ENCODE measurements at places on chromosomes 4 and X.

- no peak for DNase-seq
These were observed 166.5 kb downstream of the MAML3 start for GRCh38 chr4:139987502-139987850.

GRCh38 chr4:69910016-69910782, 20.7 kb upstream of the CSN1S1 start:
- no peak for DNase-seq

DNA sequence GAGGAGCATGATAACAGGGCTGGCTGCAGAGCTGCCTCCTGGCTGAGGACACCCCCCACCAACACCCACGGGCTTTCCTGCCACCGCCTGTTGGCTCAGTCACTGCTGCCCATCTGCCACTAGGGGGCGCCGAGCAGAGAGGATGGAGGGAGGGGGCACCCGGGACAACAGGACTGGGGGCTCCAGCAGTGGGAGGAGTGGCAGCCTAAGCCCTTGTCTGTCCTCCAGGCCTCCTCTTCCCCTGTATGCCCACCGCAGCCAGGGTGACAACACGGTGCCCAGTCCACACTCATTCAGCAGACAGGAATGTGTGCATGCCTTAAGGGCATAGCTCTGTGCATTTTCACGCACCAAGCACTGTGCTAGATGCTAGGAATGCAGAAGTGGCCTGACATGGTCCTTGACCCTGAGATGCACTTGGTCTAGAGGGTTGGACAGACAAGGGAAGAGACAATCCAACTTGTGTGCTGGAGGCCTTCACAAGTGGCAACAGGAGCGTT, 149.9 kb downstream of the AMMECR1 start:
- peak; percentile 80 for DNase-seq

- no peak for DNase-seq
These were observed 191.7 kb upstream of the EPHA5 start for GRCh38 chr4:65861993-65862392.

- peak; percentile 32 for DNase-seq
These were observed at the start of gene TEC for GRCh38 chr4:48268956-48269860. TSS of gene TEC (minus strand) at chr4:48269838. CDS start at chr4:48228614, 41,224 bp downstream.

DNA sequence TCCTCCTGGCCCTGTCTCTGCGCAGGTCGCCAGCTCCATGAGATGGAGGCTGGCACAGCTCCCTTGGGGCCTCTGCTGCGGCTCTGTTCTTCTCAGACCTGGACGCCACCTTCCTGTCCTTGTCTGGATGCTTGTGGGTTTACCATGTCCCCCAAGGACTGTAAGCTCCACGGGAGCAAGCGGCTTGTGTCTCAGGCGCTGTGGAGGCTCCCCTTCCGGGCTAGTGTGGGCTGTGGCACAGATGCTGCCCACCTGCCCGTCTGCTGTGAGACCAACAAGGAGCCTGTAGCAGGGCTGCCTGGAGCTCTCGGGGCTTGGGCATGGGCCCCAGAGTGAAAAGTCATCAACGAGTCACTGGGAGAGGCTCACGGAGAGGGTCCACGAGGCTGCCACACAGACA, 25.2 kb downstream of the NAT8L start:
- no peak for DNase-seq

- no peak for DNase-seq
These were observed 44.6 kb upstream of the TRPC5OS start for GRCh38 chrX:111831343-111831742.

DNA sequence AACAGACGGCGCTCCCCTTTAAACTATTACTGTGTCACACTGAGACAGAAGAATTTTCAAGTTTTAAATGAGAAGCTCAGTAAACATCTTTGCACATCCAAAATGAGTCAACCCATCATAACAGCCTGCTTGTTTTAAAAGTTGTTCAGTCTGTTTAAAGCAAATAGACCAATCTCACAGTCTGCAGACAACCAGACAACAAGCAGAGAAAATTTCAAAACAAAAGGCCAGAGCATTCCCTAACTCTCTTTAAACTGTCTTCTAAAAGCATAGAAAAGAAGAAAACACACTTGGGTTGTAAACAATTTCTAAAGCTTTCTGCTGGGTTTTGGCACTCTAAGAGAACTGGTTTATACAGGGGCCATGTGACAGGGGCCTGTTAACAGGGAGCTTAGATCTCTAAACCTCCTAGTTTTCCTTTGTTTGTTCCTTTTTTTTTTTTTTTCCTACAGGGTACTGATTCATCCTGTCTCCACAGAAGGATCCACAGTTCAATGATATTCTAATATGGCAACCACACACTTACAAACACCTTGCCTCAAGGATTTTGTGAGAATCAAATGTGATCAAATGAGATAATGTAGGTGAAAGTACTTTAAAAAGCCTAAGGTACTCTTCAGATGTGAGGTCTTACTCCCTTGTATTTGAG, 100.8 kb upstream of the MAML3 start:
- DNase-seq: no peak

GRCh38 chr4:37762294-37762990, 64.0 kb upstream of the PGM2 start:
- DNase-seq: no peak

DNA sequence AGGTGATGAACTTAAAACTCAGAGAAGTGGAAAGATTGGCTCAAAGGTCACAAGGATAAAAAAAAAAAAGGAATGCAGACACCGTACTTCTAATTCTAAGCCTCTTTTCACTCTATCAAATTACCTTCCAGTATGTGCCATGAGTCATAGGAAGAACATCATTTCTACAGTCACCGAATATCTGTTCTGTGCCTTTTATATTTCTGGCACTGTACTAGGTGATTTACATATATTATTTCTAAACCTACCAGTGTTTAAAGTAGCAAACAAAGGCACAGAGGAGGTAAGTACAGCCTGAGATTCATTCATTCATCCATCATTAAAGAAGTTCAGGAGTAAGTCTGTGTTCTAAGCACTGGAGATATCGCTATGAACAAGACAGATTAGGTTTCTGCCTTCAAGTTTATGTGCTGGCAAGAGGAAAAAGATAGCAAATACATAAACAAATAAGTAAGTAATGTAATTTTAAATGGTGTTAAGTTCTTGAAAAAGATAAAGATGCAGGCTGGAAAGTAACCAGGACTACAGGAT, 65.3 kb downstream of the PALLD start:
- no peak for DNase-seq

DNA sequence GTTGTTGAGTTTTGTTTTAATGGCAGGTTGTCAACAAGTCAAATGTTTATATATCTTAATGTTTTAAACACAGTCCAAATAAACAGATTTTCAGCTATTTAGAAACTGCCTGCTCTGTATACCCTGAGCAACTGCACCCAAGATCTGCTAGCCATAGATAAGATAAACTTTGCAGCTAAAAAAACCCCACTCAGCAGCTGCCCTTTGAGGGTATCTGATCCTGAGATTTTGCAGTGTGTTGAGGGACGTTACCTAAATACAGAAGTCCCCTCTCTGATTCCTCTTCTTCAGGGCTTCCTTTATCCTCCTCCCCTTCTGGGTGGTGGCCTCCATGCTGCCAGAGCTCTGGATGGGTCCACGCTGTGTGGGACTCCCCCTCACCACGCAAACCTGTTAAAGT, 11.0 kb upstream of the FGG start:
- DNase-seq: no peak

GRCh38 chr4:1480720-1481119, 74.5 kb upstream of the NKX1-1 start:
- DNase-seq: no peak

DNA sequence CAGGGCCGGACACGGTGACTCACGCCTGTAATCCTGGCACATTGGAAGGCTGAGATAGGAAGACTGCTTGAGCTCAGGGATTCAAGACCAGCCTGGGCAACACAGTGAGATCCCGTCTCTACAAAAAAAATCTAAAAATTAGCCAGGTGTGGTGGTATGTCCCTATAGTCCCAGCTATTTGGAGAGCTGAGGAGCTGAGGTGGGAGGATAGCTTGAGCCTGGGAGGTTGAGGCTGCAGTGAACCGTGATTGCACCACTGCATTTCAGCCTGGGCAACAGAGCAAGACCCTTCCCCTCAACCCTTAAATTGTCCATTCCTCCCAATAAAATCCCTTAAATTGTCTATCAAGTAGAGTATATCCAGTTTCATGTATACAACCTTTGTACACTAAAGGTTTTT, 17.0 kb downstream of the OTUD6A start:
- no peak for DNase-seq

GRCh38 chrX:20011608-20012007, 20.7 kb upstream of the BCLAF3 start:
- DNase-seq: no peak

GRCh38 chrX:138886769-138887168, 175.3 kb upstream of the FGF13 start:
- DNase-seq: no peak

- no peak for DNase-seq
These were observed 46.0 kb upstream of the TMEM184C start for GRCh38 chr4:147571036-147571770.

Data from HEK293T (cell line).